Dermis blood vessel endothelial cell (primary cell): ENCODE measurements at places on chromosomes 12 and 14. TPM values are rescaled to one million over a fixed set of nuclear protein-coding genes. Genes with fewer than 3 reads are reported as not detected.

Gene KIF5A
- total RNA-seq: 0.09 and 0.17 TPM in 2 replicates

Gene HEATR5A
- total RNA-seq: 40.1 and 43.1 TPM in 2 replicates

Gene E2F7
- total RNA-seq: 7.3 and 13.4 TPM in 2 replicates

Gene PLD4
- total RNA-seq: under 0.01 and 0.05 TPM in 2 replicates
